ENCODE measurements at places on chromosomes 1 and 21.
A peak's percentile ranks its signal among the peaks of the same experiment; 100 is the strongest.

DNA sequence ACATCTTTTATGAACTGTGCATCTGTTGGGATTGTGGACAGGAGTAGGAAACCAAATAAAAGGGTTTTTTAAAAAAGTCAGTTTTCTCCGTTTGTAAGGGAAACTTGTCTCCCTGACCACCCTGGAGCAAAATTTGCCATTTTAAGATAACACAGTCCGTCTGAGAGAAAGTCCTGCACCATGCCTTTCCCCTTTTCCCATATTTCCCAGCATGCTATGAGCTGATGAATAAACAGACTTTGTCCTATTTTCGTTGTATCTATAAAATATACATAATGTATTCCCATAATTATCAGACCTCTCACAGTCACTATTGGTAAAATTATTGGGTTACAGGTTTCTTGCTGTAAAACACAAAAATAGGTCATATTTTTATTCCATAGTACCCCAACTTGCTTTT is 1.7 kb upstream of the AKT3 start:
- no peak for DNase-seq

DNA sequence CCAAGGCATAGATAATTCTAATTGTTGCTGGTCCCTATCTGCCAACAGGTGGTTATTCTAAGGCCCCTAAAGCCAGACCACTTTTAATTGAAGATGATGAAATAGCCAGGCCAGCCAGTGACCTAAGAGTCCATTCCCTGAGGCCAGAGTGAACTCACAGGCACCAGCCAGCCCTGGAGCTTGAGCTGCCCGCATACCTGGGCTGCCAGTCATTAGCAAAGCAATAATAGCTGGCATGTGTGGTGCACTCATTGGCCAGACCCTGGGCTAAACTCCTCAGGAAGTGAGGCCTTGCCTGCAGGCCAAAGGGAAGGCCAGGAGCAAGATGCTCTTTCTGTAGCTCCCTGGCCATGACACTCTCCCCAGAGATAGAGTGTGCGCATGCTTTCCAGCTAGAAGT is 180.4 kb upstream of the KLHDC7A start:
- no peak for DNase-seq

- peak; percentile 75 for DNase-seq
Observed at GRCh38 chr1:156385534-156386031, 16.6 kb downstream of the RHBG start.

- DNase-seq: no peak
Observed at GRCh38 chr1:210475321-210475720, 146.6 kb downstream of the HHAT start.
